Astrocyte (in vitro differentiated cells and primary cell): ENCODE measurements at places on chromosomes 5 and 9. TPM values are rescaled to one million over a fixed set of nuclear protein-coding genes. Genes with fewer than 3 reads are reported as not detected.
A peak's percentile ranks its signal among the peaks of the same experiment; 100 is the strongest.

GRCh38 chr5:74865256-74865803 is 857 bp downstream of the FAM169A start:
- DNase-seq: no peak

PCDHA11 gene
- 4.9 and 5.8 TPM in 2 replicates for total RNA-seq

- peak; percentile 41 for DNase-seq
Measured at GRCh38 chr5:38462976-38463633, 93.3 kb downstream of the LIFR start.

GRCh38 chr9:75639971-75640610 is 250.4 kb upstream of the PCSK5 start:
- no peak for DNase-seq

GRCh38 chr5:149682532-149683075 is 47.5 kb upstream of the PPARGC1B start:
- DNase-seq: no peak

GRCh38 chr5:7991125-7991821 is 122.3 kb downstream of the MTRR start:
- DNase-seq: no peak
